ENCODE measurements at places on chromosomes 4 and X.

GRCh38 chr4:8728536-8729407, 136.2 kb downstream of the CPZ start:
- no peak for DNase-seq

GRCh38 chrX:15221321-15221720, 48.6 kb downstream of the ASB9 start:
- DNase-seq: peak; percentile 4

- DNase-seq: no peak
Observed at GRCh38 chrX:27706526-27706925, 101.3 kb upstream of the MAGEB10 start.

DNA sequence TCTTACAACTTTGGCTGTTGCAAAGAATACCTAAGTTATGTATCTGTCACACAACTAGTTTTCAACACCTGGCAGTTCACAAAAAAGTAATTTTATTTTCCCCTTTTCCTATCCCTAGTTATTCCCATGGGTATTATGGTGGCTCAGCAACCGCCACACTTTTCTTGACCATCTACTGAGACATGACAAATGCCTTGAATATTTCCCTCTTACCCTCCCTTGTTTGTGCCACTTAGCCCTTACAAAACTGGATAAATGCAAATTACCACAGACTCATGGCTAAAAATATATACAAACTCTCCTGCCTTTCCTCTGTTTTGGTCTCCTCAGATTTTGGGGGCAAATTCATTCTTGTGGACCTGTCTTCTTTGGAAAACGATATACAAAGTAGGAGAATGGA, 72.1 kb downstream of the AMOT start:
- DNase-seq: no peak

- no peak for DNase-seq
Observed at GRCh38 chrX:132958091-132958703, at the start of gene HS6ST2. Gene HS6ST2 (minus strand): TSS chrX:132958629.

DNA sequence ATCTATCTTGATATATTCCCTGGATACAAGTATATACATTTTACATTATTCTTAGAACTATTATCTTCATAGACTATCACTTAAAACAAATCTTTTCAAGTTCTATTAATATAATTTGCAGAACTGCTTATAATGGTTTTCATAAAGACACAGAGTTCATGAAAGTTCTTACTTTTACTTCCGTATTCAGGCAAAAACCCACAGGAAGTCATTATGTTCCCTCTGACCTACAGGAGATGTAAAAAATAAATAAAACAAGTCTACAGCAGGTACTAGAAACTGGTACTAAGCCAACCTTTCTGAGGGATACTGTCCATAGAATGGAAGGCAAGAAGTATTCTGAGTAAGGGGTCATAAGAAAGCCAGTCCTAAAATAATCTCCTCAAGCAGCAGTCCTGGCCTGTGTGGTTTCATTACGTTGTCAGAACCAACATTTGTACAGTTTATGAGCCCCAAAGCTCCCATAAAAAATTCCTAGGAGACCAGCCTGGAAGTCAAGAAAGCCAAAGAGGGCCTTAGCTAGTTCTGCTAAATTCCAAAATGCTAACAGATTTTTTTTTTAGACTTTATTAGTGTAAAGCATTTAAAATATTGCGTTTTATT, 68.6 kb downstream of the CAMK2D start:
- DNase-seq: no peak

DNA sequence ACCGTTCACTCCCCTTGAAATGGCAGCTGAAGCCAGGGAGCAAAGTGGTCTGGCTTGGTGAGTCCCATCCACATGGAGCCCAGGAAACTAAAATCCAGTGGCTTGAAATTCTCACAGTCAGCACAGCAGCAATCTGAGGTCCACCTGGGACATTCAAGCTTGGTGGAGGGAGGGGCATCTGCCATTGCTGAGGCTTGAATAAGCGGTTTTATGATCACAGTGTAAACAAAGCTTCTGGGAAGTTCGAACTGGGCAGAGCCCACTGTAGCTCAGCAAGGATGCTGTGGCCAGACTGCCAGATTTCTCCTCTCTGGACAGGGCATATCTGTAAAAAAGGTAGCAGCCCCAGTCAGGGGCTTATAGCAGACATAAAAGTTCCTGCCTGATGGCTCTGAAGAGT, 15.5 kb upstream of the FAAH2 start:
- no peak for DNase-seq

GRCh38 chrX:14496674-14497073, 32.7 kb upstream of the GLRA2 start:
- peak; percentile 2 for DNase-seq

- DNase-seq: peak; percentile 73
Observed at GRCh38 chr4:133802359-133803140, 399.0 kb downstream of the PABPC4L start.

GRCh38 chr4:38046727-38047489, 86.7 kb downstream of the PTTG2 start:
- DNase-seq: peak; percentile 62

GRCh38 chrX:71667328-71668247, at the start of gene LOC101059915:
Gene LOC101059915 (plus strand): TSS chrX:71667546.
- no peak for DNase-seq

DNA sequence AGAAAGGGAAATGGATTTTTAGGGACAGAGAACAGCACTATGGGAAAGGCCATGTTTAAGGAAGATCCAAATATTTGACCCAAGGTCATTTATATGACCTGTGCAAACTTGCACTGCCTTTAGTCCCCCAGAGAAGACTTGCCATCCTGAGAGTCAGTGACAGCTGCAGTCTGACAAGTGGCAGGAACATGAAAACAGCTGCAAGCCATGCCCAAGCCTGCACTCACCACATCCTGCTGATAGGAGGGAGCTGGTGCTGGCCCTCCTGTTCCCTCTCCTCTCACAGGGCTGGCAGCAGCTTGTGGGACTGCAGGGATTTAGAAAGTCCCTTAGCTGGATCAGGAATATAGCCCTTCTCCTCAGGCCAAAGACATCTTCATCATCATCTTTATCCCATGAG, 187.7 kb downstream of the RAP1GDS1 start:
- peak; percentile 38 for DNase-seq

- DNase-seq: peak; percentile 61
Observed at GRCh38 chr4:140851032-140851636, 94.9 kb upstream of the TBC1D9 start.

DNA sequence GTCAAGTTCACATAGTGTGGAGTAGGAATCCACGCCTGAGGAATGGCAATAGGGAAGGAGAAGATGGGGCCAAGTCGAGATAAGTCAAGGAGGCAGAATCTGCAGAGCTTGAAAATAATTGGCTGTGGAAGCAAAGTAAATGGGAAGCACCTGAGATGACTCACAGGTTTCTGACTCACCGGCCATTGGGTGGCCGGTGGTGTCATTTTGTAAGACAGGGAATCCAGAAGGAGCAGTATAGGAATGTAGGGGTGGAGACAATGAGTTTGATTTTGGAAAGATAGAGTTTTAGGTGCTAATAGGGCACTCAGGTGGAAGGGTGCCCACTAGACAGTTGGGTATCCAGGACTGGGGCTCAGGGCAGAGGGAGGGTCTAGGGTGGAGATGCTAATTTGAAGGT, 201.0 kb upstream of the MAMLD1 start:
- peak; percentile 12 for DNase-seq

DNA sequence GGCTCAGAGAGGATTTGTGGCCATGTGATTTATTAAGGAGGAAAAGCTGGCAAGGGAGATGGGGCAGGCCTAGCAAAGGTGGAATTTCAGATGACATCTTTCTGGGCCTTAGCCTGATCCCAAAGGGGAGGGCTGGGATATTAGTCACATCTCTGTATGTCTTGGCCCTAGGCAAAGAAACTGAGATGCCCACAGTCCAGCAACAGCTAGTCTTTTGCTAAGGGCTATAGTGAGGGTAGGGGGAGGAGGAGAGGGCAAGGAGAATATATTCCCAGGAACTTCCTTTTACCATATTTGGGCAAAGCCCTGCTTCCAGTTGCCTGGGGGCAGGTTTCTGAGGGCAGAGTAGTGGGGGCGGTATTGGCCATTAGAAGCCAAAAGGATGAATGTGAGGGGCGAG, 209.8 kb upstream of the NR3C2 start:
- no peak for DNase-seq

DNA sequence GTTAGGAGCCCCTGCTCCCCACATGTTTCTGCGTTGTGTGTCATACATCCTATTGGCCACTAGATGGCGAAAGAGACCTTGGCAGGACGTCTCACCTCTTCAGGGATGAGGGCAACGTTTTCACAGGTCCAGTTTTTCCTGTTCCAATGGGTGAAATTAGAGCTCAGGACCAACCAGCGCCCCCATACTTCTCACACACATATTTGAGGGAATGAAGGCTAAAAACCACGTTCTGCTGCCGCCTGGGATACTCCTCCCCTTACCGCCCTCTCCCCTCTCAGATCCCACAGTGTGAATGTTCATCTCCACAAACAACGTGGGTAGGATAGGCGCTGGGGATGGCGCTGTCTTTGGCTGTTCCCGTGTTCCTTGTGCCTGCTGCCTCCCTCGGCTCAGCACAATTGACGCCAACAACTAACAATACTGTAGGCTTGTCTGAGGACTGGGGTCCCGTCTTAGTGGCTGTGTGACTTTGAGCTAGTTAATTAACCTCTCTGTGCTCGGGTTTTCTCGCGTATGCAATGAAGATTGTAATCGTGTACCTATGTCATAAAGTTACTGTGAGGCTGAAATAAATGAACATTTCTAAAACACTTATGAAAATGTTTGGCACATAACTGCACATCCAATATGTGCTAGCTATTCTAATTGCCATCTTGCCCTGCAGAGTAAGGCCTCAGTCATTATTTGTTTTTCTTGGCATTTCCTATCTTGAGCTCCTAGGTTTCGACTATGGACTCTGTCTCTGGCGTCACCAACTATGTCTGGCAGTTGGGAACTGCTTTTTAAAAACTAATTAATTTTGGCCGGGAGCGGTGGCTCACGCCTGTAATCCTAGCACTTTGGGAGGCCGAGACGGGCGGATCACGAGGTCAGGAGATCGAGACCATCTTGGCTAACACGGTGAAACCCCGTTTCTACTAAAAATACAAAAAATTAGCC, 181.3 kb upstream of the STK26 start:
- DNase-seq: peak; percentile 48

DNA sequence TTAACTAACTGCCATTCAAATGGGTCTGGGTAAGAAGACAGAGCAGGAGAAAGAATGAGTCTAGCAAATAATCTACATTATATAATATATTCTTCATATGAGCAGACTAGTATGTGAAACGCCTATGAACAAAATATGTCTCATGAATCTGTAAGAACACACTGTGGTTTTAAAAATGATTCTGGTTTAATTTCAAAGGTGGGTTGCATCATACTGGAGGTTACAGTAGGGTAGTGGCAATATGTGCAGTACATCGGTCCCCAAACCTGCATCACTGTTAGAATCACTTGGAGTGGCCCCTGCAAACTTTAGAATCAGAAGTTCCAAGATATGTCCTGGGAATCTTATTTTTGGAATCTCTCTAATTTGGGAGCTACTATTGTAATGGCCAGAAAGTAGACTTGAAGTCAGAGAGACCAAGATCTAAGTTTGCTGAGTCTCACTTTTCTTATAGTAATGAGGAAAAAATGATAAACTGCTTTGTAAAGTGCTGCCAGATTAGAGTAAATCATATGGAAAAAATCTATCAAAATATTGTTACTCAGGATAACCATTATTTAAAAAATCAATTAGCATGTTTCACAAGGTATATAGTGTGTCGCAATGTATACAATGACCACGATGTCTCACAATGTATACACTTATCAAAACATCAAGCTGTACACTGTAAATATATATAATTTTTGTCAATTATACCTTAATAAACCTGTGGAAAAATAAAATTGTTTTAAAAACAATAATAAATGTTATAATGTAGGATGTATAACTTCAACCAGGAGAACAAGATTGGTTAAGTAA, 37.9 kb upstream of the ARSJ start:
- peak; percentile 60 for DNase-seq

DNA sequence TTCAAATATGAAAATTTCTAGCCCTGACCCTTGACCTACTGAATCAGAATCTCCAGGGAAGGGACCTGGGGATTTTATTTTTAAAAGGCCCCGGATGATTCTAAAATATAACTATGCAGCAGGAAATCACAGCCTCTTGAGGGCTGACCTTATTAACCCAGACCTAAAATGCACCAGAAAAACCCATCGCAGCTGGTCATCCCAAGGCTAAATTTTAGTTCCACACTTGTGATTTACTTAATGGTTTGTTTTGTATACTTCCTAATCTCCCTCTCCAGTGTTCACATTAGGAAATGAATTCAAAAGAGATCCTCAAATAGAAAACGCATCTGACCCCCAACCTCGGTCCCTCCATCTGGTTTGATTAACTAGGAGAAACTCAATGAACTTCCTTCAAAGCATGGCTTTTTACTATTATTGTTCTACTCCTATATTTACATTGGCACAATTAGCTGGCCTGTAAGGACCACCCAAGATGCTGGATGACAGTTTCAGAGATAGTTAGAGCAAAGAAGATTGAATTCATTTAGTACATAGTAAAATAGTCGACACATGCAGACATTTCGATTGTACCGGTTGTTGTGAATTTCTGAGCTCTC, 147.8 kb upstream of the MED14 start:
- DNase-seq: no peak

DNA sequence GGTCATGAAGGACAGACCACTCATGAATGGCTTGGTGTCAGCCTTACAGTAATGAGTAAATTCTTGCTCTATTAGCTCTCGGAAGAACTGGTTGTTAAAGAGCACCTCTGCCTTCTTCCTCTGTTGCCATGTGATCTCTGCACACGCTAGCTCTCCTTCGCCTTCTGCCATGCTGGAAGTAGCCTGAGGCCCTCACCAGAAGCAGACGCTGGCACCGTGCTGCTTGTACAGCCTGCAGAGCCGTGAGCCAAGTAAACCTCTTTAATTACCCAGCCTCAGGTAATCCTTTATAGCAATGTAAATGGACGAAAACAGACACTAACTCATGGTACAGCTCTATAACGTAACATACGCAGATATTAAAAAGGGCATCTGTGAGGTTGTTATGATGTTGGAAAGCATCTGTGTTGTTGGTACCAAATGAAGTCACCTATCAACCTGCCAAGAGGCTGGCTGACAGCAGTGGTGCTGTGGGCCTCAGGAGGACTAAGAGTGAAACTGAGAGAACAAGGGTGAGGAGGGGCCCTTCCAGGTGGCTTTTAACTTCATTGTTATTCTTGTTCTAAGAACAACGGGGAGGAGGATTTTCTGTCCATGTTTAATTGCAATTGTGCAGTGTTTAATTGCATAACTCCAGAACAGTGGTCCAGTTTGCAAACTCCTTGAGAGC, 69.2 kb downstream of the CRMP1 start:
- no peak for DNase-seq

GRCh38 chrX:19535476-19535875, 20.2 kb upstream of the MAP3K15 start:
- DNase-seq: peak; percentile 30

GRCh38 chr4:84482564-84483563, 16.2 kb downstream of the NKX6-1 start:
- peak; percentile 13 for DNase-seq

DNA sequence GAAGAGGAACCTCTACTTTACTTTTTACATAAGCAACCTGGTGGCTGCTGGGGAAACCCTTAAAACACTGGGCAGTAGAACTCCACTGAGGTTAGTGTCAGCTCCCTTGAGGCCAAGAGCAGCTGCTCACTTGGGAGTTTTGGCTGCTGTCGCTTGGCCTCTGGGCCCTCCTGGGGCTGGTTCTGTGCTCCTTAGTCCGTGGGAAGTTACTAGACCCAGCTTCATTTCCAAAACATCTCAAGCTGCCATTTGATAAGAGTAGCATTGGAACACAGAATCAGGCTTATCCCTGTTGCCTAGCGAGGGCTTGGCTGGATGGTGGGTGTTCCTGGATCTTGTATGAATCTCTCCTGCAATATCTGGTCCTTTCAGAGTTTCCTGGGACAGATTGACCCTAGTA, 26.1 kb downstream of the RNF4 start:
- DNase-seq: no peak

- no peak for DNase-seq
Observed at GRCh38 chr4:12929784-12930183, 554.4 kb downstream of the RAB28 start.

Measured in iris pigment epithelial cell (primary cell).